ENCODE measurements at places on chromosomes 5 and 9.

DNA sequence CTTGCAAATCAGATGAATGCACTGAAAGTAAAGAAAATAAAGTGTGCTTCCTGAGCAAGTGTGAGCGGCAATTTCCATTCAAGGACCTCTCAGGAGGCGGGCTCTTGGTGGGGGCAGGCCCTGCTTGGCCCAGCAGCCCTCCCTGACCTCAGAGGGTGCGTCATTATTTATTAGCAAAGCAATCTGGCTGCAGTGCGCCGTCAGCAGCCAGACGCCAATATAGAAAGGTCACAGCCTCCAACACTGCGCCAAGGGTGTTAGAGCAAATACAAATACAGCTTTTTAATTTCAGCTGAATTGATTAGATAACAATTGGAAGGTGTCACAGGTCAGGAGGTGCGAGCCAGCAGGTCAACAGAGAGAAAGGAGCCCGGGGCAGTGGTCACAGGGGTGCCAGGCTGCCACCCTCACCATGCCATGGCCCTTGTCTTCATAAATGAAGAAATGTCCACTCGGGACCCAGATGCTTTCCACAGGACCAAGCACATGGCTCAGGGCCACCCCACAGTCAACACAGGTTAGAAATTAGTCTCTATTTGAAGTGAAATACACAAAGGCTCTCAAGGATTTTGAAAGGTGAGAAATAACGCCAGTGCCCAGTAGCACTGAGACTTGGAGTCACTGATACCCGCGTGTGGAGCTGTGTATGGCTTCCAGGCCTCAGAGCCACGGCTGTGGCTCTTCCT, 309.8 kb downstream of the IRX2 start:
- DNase-seq: no peak

DNA sequence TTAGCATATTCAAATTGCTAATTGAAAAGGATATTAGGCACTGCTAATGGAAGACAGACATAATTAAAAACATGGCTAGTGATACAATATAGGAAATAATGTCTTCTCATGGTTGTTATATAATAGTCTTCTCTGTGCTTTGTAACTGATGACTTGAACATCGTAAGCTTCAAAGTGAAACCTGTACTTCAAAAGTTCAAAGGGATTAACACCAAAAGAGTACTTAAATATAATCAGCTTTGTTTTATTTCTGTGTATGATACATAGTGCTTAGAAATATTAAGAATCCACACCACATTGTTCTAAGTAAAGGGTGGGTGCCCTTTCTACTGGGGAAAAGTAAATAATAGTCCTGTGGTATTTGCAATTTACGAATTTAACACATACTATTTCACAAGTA, 75.4 kb upstream of the ITGA1 start:
- DNase-seq: no peak

DNA sequence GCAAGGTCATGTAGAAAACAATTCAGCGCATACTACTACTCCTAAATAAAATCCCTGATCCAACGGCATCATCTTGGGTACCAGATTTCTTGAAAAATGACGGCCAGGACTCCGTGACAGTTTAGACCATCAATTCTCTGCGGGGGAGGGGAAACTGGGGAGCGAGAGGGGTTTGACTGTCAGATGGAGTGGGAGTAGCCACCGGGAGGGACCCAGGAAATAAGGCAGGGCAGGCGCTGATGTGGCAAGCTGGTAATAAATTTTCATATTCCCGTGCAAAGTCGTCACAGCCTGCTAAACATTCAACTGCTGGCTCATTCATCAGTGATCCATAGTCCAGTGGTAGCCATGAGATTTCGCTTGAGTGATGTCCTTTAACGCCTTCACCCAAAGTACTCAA, 457 bp upstream of the CDH18 start:
- DNase-seq: no peak

- DNase-seq: no peak
These were observed 96.2 kb downstream of the TLE4 start for GRCh38 chr9:79667817-79668436.

DNA sequence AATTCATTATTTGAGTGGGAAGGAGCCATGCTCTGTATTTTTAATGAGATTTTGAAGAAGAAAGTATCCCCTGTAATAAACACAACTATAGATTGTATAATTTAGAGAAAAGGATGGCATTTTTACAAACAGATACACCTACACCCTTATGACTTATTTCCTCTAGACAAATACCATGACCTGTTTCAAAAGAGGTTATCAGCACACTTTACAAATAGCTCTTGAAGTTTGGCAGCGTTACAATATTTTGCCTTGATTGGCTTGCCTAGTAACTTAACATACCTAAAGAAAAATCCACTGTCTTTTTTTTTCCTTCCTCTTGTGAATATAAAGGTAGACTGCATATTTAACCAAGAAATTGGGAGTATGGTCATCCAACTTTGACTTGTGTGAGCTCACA, 28.5 kb upstream of the CETN3 start:
- no peak for DNase-seq

DNA sequence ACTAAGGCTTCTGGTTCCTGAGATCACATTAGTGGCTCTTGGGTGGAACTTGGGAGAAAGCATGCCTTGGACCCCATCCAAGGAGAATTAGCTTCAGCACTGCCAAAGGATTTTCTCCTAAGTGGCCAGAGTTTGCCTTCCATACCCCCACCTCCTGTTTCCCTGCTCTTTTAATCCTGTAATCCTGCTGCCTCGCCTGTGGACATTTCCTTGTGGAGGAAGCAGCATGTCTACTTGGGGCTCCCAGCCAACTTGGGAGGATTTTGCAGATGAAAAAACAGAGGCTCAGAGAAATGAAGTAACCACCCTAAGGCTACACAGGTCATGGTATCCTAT, 1.6 kb downstream of the ARSI start:
- no peak for DNase-seq

GRCh38 chr5:58988938-58989337, 406.1 kb downstream of the RAB3C start:
- DNase-seq: no peak

- no peak for DNase-seq
These were observed 1380.1 kb upstream of the NUDT12 start for GRCh38 chr5:104942735-104943134.

- DNase-seq: no peak
These were observed 152.4 kb upstream of the PHYKPL start for GRCh38 chr5:178384816-178385495.

DNA sequence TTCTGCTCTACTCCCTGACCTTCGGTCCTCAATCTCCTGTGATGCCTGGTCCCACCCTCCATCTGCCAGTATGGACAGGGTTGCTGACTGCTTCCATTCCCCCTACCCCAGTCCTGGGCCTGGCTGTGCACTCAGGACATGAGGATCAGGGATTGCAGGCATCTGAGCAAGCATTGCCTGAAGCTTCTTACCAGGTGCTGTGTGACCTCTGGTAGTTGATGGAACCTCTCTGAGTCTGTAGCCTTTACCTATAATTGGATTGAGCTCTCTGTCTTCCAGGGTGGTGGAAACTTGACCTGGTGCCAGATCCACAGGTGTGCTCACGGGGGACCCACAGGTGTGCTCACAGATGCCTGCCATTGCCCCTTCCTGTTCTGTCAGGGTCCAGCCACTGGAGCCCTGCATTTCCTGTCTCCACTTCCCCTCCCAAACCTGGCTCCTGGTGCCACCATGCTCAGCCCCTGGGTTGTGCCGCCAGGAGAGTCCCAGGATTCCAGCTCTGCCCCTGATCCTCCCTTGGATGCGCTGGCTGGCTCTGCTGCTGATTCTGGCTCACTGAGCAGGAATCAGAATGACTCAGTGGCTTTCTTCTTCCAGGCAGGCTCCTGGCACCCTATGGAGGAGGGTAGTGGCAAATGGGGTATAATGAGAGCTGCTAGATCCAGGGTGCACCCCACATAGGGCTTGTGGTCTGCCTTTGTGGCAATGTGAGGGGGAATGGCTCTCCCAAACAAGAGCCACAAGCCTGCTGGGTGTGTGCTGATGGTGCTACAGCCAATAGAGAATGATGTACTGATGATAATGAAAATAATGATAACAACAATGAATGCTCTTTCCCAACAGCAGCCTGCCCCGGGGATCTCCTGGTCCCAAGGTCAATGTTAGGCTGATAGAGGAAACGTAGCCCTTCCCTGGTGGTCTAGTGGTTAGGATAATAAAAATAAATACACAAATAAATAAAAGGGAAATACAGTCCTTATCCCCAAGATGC, 35.2 kb upstream of the PSD2 start:
- no peak for DNase-seq

DNA sequence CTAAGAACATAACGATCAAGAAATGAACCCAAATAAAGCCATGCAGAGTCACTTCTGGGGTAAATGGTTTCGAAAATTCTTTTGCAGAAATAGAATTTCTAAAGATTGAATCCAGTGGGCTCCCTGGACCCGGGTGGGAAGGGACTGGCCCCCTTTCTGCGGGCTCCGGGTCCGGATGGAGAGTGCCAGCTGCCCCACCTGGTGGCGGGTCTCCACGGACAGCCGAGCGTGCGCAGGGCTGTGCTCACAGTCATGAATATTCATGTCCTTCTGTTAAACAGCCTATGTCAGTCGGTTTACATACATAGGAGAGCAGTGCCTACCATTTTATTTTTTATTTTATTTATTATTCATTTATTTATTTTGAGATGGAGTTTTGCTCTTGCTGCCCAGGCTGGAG, 4.7 kb upstream of the PPP1R26 start:
- DNase-seq: no peak

- no peak for DNase-seq
These were observed 1.3 kb downstream of the GABBR2 start for GRCh38 chr9:98707166-98708102.

DNA sequence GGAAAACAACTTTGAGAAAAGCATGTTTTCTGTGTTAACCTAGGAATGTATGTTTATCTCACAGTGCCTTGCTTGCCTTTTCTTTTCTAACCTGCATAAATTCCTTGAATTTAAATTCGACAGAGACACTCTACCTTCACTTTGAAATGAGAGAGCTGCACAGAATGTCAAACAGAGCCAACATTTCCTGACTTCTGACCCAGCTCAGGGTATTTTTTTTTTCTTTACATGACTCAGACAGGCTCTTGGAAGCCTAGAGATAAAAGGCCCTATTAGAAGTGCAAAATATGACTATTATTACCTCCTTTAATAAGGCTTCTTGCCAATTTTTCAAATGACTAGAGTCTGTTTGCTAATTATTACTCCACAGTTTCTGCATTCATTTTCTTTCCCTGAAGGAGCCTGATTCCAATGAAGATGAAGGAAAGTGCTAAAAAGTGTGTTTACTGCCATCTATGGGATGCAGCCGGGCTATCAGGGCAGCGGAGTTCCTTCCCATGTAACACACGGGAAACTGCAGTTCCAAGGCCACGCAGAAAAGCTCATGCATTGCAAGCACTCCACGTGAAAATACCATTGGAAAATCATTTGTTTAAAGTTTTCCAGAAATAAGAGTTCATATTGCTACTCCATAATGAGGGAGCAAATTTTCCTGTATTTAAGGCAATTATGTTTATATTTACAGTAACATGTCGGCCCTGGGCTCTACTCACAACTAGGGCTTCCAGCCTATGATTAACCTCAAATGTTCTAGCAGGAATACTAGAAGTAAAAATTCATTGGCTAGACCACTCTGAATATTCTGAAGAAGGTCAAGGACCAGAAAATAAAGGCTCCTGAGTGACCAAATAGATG, 485.6 kb downstream of the ZSWIM6 start:
- DNase-seq: no peak

DNA sequence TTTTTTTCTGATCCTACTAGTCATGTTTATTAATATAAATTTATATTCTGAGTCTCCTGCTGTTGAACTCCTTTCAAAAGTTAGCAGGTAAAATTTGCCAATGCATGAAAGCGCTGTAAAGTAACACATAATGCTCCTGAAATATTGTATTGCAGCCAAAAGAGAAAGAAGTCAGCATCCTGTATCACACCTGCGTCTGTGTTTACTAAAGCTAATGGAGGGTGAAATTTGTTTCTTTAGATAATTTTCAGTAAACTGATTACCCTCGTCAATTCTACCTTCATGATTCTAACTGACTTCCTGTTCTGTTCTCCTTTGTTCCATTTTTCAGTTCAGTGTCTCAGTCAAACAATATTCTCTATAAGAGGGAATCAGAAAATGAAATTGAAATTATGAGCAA, 415.4 kb downstream of the CDH9 start:
- DNase-seq: no peak

- no peak for DNase-seq
These were observed 863 bp upstream of the LIFR start for GRCh38 chr5:38557308-38557710.

GRCh38 chr9:36855448-36856315, 178.4 kb downstream of the PAX5 start:
- no peak for DNase-seq

DNA sequence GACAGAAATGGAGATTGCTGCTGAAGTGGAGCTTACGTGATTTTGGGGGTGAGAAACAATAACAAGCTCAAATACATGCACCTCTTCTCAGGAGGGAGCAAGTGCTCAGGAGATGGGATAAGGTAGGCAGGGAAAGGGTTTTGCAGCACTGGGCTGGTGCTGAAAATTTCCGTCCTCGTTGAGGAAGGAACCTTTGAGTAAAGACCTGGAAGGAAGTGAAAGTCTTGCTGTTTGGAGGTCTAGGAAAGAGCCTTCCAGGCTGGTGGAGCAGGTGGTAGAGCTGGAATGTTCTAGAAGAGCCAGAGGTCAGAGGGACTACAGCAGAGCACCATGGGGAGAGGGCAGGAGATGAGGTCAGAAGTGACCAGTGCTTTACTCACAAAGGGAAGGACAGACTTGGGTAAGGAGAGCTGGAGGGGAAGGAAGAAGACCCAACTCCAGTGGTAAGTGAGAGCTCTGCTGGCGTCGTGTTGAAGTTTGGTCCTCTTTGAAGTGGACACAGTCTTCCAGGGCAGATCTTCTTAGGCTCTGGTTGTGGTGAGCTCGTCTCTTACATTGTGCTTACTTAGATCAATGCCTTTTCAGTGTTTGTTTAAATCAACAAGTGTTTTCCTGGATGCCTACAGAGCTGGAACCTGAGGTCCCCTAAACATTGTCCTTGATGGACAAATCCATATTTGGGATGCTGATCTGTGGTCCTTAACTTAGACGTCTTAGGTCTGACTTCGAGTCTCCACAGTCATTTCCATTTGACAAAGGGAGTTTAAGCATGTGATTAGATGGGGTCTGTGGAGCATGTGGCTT, 21.0 kb downstream of the ANKRD33B start:
- no peak for DNase-seq

DNA sequence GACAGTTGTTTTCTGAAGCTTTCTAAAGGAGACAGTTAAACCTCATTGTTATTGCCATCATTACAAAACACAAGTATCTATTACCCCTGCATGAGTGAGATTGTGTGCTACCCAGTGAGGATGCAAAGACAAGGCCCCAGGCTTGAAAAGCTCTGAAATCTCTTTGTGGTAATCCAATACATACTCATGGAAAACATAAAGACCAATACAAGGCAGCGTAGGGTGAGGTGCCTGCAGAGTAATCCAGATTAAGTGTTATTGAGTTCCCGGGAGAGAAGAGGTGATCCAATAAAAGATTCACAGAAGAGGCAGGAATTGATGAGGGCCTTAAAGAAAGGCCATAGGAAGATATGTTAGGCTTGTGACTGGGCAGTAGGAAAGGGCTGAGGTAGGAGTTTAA, 150.1 kb downstream of the MEF2C start:
- no peak for DNase-seq

- DNase-seq: no peak
These were observed 17.1 kb upstream of the QSOX2 start for GRCh38 chr9:136262671-136263178.

Data from activated CD8-positive, alpha-beta memory T cell treated with anti-CD3 and anti-CD28 coated beads for 1 hour (primary cell).